ENCODE measurements at places on chromosomes 12 and 14.

GRCh38 chr14:68791902-68792677 lies 777 bp downstream of the ZFP36L1 start:
- DNase-seq, result peak; percentile 22

DNA sequence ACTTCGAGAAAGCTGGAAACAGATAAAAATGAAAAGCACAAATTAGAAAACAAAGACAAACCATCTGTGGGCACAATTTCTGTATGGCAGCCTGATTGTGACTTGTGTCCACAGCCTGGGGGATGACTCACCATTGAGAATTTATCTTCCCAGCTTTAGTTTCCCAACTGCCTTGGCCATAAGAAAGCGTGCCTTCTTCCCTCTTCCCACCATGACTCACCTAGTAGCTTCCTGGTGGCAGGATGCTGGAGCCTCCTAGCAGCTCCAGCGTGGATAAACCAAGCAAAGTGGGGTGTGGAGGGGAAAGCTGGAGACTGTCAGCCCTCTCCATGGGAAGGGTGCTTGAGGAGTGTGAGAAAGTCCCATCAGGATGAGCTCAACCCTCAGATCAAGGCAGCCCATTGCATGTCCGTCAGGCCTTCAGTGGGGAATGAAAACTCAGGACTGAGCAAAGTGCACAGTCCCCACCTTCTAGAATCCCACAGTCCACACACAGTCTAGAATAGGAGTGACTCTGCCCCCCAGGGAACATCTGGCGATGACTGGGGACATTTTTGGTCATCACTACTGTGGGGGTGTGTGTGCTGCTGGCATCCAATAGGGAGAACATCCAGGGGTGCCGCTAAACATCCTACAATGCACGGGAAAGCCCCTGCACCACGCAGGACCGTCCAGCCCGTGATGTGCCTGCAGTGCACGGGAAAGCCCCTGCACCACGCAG lies 22.4 kb upstream of the SERPINA6 start:
- no peak for DNase-seq

DNA sequence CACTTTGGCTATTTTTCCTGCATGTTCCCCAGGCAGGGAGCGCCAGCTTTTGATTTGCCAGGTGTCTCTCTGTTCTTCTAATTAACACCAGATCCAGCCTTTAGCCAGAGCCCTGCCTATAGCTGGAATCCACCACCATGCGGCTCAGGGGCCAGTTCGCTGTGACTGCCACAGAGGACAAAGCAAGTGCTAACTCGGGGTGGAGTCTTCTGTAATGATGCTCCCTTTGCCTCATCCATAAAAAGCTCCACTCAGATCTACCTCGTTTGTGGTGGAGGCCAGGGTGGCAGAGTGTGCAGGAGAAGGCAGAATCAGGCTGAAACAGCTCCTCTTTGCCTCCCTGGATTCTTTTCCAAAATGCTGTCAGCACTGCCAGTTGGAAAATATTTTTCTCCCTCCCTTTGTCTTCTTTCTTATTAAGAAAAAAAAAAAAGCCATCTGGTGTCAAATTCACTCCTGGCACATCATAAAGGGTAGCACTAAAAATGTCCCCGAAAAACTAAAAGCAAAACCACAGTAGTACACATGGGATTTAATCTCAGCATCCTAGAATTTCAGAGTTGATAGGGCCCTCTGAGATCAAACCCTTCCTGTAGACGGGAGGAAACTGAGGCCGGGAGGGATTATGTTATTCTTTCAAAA lies 18.0 kb upstream of the CTDSP2 start:
- DNase-seq, result peak; percentile 31

DNA sequence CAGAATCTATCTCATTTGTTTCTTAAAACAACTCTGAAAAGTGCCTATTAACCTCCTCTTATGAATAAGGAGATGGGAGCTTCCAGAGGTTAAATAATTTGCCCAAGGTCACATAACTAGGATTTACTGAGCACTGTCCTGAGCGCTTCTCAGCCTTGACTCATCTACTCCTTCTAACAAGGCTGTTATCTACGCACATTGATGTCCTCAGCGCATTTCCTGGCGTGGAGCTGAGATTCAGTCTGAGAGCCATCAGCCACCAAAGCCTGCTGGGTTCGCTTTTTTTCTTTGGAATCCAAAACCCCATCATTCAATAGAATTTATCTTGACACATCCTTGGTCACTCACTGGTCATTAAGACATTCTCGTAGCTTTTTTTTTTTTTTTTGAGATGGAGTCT lies 29.3 kb downstream of the AK7 start:
- no peak for DNase-seq

DNA sequence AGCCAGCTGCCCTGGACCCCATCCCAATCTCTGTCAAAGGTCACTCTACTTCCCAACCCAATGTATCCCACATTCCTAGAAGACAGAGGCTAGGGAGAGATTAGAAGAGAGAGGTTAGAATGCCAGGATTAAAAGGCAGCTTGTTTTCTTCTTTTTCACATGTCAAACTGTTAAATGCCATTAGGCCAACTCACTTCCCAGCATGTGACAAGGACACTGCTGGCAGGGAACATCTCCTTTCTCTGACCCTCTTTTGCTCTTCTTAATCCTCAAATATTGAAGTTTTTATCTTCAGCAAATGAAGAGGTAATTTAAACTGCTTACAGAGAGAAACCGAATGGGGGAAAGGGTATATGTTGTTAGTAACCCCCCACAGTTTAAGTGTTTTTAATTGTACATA lies 89.1 kb downstream of the BBS10 start:
- DNase-seq, result no peak

- no peak for DNase-seq
These were observed 641.1 kb upstream of the TBX3 start for GRCh38 chr12:115324949-115325593.

DNA sequence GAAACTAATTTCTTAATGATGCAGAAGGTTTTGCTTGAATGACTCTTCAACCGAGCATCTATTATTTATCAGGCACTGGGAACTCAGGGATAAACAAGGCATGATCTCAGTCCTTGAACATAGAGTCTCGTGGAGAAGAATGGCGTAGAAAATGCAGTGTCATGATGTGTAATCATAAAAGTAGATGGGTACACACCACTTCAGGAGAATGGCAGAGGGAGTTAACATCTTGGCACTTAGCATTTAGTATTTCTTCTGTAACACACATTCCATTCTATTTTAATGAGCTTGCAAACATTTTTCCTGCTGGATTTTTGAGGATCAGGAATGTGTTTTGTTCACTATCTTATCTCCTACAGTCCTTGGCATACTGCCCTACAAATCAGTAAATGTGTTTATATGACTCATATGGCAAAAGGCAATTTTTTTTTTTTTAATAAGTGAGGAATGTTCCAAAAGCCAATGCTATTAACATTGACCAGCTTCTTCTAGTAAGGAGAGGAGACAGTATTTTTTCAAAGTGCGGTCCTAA lies 3.8 kb downstream of the TXNRD1 start:
- DNase-seq, result peak; percentile 99

Measured in PC-9 (cell line).